Progenitor cell of endocrine pancreas (in vitro differentiated cells): ENCODE measurements at places on chromosomes 13 and 19. TPM values are rescaled to one million over a fixed set of nuclear protein-coding genes. Genes with fewer than 3 reads are reported as not detected.

GRCh38 chr13:75432045-75432444, 49.9 kb downstream of the TBC1D4 start:
- no peak for DNase-seq

DNA sequence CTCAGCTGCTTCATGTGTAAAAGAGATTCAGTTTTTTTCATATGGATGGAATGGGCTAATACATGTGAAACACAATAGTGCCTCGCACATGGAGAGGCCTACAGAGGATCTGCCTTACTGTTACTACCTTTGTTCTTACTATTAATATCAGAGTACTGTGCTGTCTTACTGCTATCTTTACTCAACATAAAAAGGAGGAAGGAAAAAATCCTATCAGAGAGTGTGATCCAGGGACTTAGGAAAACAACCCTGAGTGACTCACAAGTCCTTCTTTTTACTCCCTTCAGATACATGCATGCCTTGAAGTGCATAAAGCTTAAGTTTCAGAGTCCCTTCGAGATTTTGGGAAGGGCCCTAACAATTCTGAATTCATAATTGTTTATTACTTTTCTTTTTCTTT, 136.8 kb downstream of the TBC1D4 start:
- no peak for DNase-seq

DNA sequence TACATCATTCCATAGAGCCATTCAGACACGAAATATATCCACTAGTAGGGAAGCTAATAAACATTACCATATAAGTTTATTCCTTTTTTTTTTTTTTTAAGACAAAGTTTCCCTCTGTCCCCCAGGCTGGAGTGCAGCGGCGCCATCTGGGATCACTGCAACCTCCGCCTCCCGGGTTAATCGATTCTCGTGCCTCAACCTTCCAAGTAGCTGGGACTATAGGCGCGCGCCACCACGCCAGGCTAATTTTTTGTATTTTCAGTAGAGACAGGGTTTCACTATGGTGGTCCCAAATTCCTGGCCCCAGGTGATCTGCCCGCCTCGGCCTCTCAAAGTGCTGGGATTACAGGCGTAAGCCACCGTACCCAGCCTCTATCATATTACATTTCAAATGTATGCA, 612 bp upstream of the ZNF154 start:
- DNase-seq, result no peak

DNA sequence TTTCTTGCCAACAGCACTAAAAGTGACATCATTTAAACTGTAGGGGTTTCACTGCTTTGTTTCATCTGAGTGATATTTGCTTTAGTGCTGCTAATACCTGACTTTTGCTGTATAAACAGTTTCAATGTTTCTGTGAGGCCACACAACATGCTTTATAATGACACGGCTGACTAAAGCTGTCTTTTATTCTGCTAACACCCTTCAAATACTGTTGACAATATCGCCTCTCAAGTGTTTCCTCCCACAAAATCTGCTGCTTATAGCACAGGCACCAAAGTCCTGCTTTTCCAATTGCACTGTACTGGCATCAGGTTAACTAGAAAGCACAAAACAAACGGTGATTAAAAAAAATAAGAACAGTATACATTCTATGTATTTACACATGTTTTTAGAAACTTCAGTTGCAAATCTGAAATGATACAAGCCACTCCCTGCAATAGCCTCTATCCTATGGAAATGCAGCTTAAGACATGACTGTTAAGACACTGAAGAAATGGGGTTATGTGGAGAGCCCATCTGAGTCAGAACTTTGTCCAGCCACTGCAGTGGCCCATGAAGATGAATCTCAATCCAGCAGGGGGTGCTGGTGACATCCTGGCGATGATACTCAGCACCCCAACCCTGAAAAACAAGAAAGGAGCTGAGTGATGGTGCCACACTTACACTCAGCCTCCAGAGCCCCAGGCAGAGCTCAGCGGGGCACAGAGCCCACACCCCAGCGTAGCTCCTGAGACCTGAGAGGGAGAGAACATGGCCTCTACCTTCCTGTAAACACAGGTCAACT, 29.4 kb downstream of the RFXAP start:
- DNase-seq, result no peak

GRCh38 chr13:79805317-79805716, 324.4 kb downstream of the NDFIP2 start:
- no peak for DNase-seq

DNA sequence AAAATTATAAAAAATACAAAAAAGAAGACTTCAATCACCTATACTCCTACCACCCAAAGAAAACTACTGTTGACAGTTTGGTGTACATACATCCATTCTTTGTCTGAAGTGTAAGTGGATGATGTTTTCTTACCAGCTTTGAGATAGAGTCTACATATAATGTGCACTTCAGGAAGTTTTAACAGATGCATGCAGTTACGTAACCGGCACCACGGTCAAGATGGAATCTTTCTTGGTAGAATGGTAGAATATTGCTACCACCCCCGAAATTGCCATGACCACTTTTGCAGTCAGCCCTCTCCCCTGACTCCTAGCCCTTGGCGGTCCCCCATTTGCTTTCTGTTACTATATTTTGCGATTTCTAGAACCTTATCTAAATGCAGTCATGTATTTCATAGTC, 1.4 kb downstream of the CUL4A start:
- no peak for DNase-seq

DNA sequence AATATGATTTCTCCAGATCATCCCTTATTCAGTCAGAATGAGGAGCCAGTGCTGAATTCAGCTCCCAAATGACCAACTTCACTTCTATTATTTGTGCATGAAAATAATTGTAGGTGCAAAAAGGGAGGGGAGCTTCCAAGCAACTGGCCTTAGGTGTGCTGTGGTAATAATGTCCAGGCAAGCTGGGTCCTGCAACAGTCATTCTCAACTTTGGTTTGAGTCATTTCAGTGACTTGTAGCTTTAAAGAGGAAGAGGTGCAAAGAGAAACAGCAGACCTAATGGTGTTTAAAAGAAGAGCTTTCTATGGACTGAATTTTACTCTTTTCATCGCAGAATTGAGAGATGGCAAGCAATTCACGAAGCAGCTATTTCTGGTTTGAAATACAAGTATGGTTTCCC, 29.2 kb upstream of the FGF9 start:
- DNase-seq, result no peak

DNA sequence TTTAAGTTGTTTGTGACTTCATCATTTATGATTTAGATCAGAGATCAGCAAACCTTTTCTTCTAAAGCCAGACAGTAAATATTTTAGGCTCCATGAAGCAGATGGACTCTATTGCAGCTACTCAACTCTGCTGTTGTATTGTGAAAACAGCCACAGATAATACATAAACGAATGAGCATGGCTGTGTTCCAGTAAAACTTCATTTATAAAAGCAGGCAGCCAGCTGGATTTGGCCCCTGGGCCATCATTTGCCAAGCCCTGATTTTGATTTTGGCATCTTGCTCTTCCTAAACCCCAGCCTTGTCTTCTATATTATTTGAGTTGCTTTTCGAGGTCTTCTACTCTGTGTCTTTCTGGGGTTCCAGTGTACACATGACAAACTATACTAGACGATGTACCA, 41.3 kb downstream of the RNASEH2B start:
- no peak for DNase-seq

- no peak for DNase-seq
Observed at GRCh38 chr19:35786299-35787160, 11.2 kb downstream of the ARHGAP33 start.

GRCh38 chr13:25966086-25966485, 85.7 kb downstream of the SHISA2 start:
- no peak for DNase-seq

- peak; percentile 61 for DNase-seq
Observed at GRCh38 chr19:4567584-4568071, 8.1 kb upstream of the SEMA6B start.

- no peak for DNase-seq
Observed at GRCh38 chr19:41299755-41300089, 10.2 kb upstream of the CCDC97 start.

DNA sequence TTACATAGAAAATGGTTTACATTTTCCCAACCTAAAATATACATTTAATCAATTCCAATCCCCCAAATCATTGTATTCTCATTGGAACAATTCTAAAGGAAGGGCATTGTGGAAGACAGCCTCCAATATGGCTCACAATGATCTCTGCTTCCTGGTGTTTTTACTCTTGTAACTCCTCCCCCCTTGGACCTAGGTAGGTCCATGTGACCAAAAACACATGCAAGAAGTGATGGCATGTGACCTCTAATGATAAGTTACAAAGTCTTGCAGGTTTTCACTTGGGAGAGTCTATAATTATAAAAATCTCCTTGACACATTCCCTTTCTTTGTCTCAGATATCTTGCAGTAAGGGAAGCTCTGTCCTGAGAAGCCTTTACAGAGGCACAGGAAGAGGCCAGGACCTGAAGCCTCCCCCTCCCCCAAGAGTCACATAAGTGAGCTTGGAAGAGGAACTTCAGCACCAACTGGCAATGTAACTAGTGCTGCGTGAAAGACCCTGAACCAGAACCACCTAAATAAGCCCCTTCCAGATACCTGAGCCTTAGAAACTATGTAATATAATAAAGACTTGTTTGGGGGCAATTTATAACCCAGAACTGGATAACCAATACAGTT, 816.2 kb upstream of the ATXN8OS start:
- no peak for DNase-seq

GRCh38 chr13:43102304-43102703, 78.9 kb downstream of the DNAJC15 start:
- DNase-seq, result no peak

DNA sequence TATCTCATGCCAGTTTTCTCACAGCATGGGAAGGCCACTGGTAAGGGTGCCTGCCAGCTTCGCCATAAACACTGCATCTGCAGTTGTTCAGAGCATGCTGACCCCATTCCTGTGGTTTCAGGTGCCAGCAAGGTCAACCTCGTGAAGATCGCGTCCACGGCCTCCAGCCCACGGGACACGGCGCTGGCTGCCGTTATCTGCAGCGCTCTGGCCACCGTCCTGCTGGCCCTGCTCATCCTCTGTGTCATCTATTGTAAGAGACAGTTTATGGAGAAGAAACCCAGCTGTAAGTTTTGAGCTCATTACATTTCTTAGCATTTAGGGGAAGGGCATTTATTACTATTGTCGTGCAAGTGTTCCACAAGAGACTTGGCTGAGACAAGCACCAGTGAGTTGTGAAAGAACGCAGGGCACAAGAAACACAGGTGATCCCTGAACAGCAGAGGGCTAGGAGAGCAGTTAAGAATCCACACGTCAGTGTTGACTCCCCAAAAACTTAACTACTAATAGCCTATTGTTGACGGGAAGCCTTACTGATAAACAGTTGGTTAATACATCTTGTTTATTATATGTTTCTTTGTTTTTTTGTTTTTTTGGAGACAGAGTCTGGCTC, 88.8 kb downstream of the TNFRSF19 start:
- no peak for DNase-seq

DNA sequence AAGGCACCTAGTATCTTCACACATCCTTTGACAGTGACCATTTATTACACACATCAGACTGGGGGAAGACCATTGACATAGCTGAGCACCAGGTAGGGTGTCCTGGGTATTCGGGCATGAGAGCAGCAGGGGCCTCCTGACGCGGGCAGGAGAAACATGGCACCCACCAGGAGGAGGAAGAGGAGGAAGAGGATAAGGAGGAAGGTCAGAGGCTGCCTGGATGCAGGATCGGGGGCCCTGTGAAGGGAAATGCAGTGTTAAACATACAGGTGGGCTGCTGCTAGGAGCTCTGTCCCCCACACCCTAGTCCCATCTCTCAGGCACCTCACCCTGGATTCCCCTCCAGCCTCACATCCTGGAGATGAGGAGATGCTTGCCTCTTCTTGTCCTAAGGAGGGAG, 5.3 kb downstream of the SYNE4 start:
- no peak for DNase-seq

DNA sequence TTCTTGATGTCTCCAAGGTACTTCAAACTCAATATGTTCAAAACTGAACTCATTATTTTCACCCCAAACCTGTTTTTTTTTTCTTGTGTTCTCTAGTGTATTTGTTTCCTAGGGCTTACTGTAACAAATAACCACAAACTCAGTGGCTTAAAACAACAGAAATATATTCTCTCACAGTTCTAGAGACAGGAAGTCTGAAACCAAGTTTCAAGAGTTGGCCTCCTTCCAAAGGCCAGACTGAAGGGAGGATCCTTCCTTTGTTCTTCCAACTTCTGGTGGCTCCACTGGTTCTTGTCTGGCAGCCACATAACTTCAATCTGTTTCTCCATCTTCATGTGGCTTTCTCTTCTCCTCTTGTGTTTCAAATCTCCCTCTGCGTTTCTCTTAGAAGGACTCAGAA, 62.0 kb upstream of the PDCD5 start:
- no peak for DNase-seq

DNA sequence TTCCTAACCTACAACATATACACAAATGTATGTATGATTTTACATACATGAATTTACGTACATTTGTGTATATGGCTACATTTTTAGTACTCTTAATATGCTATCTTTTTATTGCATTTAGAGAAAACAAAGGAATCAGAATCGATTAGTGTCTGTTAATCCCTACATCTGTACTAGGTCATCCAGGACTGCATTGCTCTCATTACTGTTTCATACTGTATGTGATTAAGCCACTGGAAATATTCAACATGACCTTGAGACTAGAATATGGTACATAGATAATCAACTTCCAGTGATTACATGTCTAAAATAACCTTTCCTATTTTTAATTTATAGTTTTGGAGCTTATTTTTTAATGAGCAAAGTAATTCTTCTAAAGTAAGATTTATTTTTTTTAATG, 5.3 kb upstream of the MAB21L1 start:
- DNase-seq, result no peak

GRCh38 chr19:18170714-18171255, 2.8 kb upstream of the IFI30 start:
- DNase-seq, result no peak

DNA sequence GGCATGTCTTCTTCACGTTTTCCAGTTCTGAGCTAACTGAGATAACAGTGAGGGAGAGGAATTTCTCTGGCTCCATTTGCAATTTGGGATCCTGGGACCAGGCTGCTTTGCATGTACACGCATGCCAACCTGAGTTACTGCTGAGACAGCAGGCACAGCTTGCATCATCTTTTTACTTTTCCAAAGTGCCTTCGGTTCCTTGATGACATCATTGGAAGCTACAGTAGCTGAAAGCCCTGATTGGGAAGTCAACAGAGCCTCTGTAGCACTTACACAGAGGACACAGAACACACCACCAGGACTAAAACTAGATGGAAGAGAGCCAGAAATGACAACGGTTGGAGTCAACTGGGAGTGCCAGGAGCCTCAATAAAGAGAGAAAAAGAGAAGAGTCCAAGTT, 399.1 kb upstream of the GPC6 start:
- no peak for DNase-seq

The ZNF418 gene
- 20.5 and 21.9 TPM in 2 replicates for total RNA-seq

The SLC25A30 gene
- 5.7 and 6.8 TPM in 2 replicates for total RNA-seq

The MAST3 gene
- 10.7 and 11.1 TPM in 2 replicates for total RNA-seq

The KLK8 gene
- total RNA-seq, result not detected in 2 replicates

The ICAM1 gene
- total RNA-seq, result 0.17 and 0.20 TPM in 2 replicates

The LGALS13 gene
- not detected in 2 replicates for total RNA-seq

The ZNF329 gene
- total RNA-seq, result 15.3 and 17.0 TPM in 2 replicates

The C19orf47 gene
- total RNA-seq, result 19.0 and 19.1 TPM in 2 replicates

The ZNF578 gene
- total RNA-seq, result 2.8 and 3.0 TPM in 2 replicates

The ATP4A gene
- total RNA-seq, result 0.18 TPM in 1 of 2 replicates, not detected in the other

The HSD17B14 gene
- total RNA-seq, result 20.5 and 22.1 TPM in 2 replicates

The SPIB gene
- 1.7 and 2.5 TPM in 2 replicates for total RNA-seq
